Effector memory CD4-positive, alpha-beta T cell (primary cell): ENCODE measurements at places on chromosomes 2 and 18.

DNA sequence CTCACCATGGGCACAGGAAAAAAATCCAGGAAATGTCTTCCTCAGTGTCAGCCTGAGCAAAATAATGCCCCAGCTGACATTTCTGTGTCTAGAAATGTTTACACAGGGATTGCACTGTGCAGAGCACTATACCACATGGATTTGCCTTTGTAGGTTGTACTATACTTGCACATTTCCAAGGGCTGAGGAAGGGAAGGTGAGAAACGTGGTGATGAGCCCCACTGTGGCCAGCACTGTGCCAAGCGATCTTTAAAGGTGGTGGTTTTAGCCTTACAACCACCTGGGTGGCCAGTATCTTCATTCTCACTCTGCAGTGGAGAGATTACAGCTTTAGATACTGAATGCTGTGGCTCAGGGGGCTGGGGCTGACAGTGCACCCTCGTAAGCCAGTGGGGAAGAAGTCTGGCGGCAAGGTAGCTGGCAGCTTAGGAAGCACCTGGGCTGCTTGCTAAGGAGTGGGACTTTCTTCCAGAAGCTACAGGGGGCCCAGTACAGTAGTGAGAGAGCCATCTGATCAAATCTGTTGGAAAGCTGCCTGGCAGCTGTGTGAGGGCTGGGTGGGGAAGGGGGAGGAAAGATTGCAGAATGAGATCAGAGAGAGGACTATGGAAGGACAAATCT, 81.4 kb upstream of the MSH2 start:
- no peak overlapping the region for H3K27ac ChIP-seq
- H3K4me3 ChIP-seq, result no peak overlapping the region
- H3K36me3 ChIP-seq, result no peaks in the 10 kb centered on the region
- peaks cover 3% of the 10 kb centered on the region for H3K27me3 ChIP-seq
- no peaks in the 10 kb centered on the region for H3K4me1 ChIP-seq

GRCh38 chr2:47833516-47833968, 50.6 kb downstream of the MSH6 start:
- DNase-seq, result no peak
- H3K27ac ChIP-seq, result no peak overlapping the region
- H3K36me3 ChIP-seq, result peaks cover 62% of the 10 kb centered on the region
- no peak overlapping the region for H3K4me3 ChIP-seq
- no peaks in the 10 kb centered on the region for H3K4me1 ChIP-seq

DNA sequence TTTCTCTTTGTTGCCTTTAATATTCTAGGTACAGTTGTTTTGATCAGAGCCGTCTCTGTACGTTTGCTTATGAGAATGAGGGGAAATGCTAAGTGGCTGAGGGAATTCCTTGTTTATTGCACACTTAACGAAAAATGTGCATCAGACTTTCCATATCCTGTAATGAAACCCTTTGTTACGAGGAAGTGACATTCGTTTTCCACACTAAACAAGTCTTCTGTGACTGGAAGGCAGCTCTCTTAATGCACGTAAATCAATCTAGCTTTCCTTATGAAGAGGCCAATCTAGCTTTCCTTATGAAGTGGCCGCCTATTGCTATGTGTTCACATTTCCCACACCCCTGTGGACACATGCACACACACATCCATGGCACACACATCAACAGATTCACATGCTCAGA, 186.2 kb downstream of the SNTG2 start:
- DNase-seq, result no peak
- H3K27ac ChIP-seq, result no peak overlapping the region
- H3K27me3 ChIP-seq, result no peaks in the 10 kb centered on the region
- no peak overlapping the region for H3K4me3 ChIP-seq
- H3K4me1 ChIP-seq, result no peaks in the 10 kb centered on the region

GRCh38 chr2:143514413-143514812, 385.2 kb downstream of the ARHGAP15 start:
- no peaks in the 10 kb centered on the region for H3K27me3 ChIP-seq
- H3K36me3 ChIP-seq, result peaks cover 45% of the 10 kb centered on the region
- no peak for DNase-seq
- no peak overlapping the region for H3K4me3 ChIP-seq
- H3K4me1 ChIP-seq, result no peaks in the 10 kb centered on the region

DNA sequence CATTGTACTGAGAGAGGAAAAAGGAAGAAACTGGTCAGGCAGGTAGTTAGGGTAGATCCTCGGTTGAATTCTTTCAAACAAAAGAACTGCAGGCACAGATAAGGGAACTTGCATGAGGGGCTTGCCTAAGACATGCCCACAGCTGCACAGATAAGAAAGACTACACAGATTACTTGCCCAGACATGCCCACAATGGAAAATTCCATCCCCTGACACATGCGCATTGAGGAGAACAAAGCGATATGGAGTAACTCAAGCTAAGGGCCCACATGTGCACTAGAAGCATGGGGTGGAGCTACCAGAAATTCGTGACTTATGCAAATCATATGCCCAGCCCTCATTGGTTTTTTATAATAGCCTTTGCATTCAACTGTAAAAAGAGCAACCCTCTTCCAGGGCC, 181.3 kb upstream of the ZNF521 start:
- H3K4me1 ChIP-seq, result no peaks in the 10 kb centered on the region
- no peak overlapping the region for H3K4me3 ChIP-seq
- H3K36me3 ChIP-seq, result no peaks in the 10 kb centered on the region
- no peaks in the 10 kb centered on the region for H3K27me3 ChIP-seq
- no peak for DNase-seq

GRCh38 chr2:31294196-31294595, 60.2 kb downstream of the EHD3 start:
- no peaks in the 10 kb centered on the region for H3K4me1 ChIP-seq
- H3K27ac ChIP-seq, result no peak overlapping the region
- H3K4me3 ChIP-seq, result no peak overlapping the region
- no peaks in the 10 kb centered on the region for H3K36me3 ChIP-seq
- DNase-seq, result no peak

DNA sequence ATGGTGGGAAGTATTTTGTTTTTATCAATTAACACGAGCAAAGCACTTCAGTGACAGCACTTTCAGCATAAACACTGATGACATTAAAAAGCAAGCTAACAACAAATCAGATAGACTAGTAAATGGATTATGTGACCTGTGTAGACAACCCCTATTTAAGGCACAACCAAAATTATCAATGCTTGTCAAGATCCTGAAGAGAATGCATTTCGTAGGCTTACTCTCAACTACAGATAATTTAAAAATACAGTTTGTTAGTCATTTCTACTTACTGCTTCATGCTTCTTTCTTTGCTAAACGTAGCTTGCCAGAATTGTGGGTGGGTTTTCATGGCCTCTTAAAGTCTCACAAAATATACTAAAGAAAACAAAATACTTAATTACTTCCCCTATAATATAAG, 3.4 kb downstream of the CSRNP3 start:
- no peaks in the 10 kb centered on the region for H3K4me1 ChIP-seq
- no peaks in the 10 kb centered on the region for H3K27me3 ChIP-seq
- no peak overlapping the region for H3K4me3 ChIP-seq
- no peaks in the 10 kb centered on the region for H3K36me3 ChIP-seq
- H3K27ac ChIP-seq, result no peak overlapping the region
- no peak for DNase-seq

GRCh38 chr2:28377984-28378678, 14.5 kb upstream of the FOSL2 start:
- no peaks in the 10 kb centered on the region for H3K27me3 ChIP-seq
- DNase-seq, result no peak
- H3K4me3 ChIP-seq, result no peak overlapping the region
- H3K27ac ChIP-seq, result no peak overlapping the region

- no peaks in the 10 kb centered on the region for H3K27me3 ChIP-seq
- H3K36me3 ChIP-seq, result no peaks in the 10 kb centered on the region
- no peak overlapping the region for H3K4me3 ChIP-seq
- no peaks in the 10 kb centered on the region for H3K4me1 ChIP-seq
- DNase-seq, result no peak
- no peak overlapping the region for H3K27ac ChIP-seq
Measured at GRCh38 chr2:30368258-30368657, 78.8 kb upstream of the LCLAT1 start.

DNA sequence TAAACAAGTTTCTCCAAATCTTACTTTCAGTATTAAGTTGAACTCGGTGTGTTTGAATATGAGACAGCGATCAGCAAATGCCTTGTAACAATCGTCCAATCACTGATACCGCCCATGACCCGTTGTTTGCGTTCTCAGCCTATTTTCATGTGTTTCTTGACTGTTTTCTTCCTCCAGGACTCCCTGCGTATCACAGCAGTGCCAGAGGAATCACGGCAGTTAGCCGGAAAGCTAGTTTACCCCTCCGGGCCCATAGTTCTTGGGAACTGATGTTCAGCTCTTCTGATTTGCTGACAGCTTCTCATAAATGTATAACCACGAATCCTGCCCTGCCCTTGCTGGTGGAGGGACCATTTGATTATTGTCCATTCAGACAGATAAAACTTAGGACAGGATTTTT, 42.2 kb upstream of the TPO start:
- no peak overlapping the region for H3K4me3 ChIP-seq
- DNase-seq, result no peak
- no peaks in the 10 kb centered on the region for H3K27me3 ChIP-seq
- H3K27ac ChIP-seq, result no peak overlapping the region
